KG1 (cell line): ENCODE measurements at places on chromosomes 6 and 20.

- DNase-seq = no peak
Measured at GRCh38 chr20:11700831-11701230, 216.9 kb upstream of the BTBD3 start.

GRCh38 chr6:2266841-2267240 is 21.4 kb upstream of the GMDS start:
- no peak for DNase-seq

DNA sequence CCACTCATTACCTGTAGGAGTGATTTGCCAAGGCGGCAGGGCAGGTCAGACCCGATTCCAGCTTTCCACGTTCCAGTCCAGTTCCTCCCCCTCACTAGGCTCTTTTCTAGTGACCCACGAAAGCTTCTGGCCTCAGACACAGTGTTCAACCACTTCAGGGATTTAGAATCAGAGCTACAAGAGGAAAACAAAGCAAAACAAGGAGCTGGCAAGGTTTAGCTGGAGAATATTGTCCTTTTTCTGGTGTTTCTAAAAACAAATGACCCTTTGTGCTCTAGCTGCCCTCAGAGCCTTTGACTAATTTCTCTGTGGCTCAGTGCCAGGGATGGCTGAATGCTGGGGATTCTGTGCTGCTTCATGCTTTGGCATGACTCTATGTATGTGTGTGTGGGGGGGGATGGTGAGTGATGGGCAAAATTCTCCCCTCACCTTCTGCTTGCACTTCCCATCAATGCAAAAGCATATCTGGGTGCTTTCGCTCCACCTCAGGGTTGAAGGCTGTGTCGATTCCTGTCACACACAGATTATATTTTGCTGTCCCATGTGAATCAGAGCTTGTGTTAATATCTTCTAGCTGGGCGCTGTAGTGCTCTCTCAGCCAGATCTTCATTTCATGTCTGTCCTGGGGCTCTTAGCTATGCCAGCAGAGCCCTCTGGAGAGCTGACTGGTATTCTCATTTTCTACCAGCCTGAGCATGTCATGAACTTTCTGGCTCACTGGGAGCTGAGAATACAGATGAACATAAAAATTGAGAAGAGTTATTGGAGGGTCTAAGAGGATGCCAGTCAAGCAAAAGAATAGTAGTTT is 19.3 kb upstream of the NEDD9 start:
- no peak for DNase-seq

DNA sequence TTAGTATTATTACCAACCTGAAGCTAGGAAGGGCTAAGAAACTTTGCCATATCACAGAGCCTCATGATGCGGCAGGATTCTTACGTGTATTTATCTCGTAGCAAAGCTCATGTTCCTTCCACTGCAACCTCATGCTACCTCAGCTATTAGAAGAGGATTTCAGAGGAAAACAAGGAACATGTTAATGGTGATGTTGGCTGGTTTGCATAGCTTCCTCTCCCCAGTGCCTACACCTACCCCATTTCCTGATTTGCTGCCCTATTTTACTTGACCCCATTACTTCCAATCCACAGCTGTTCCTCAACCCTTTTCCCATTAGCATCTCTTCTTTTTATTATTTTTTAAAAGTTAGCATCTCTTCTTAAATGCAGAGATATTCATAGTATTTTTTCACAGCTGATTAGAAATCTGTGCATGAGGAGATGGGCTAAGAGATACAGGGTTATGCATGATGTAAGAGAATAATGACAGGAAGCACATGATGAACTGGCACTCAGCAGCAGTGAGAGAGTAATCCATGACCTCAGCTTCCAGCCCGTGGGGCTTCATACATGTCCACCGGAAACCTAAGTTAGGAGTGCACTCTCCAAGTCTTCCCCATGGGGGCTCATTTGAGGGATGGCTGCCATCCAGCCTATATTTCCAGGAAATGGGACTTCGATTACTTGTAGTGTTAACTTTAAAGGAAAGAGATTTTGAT is 106.1 kb upstream of the ASF1A start:
- no peak for DNase-seq

GRCh38 chr20:51059862-51060261 is 37.0 kb upstream of the KCNG1 start:
- DNase-seq = no peak
